Activated CD4-positive, CD25-positive, alpha-beta regulatory T cell treated with anti-CD3 and anti-CD28 coated beads, Interleukin-2, amount 50 U/mL, for 24 hours (primary cell): ENCODE measurements at places on chromosomes 3 and 15.

- peak; percentile 55 for ATAC-seq
Measured at GRCh38 chr15:74655424-74655823, 39.8 kb downstream of the CLK3 start.

DNA sequence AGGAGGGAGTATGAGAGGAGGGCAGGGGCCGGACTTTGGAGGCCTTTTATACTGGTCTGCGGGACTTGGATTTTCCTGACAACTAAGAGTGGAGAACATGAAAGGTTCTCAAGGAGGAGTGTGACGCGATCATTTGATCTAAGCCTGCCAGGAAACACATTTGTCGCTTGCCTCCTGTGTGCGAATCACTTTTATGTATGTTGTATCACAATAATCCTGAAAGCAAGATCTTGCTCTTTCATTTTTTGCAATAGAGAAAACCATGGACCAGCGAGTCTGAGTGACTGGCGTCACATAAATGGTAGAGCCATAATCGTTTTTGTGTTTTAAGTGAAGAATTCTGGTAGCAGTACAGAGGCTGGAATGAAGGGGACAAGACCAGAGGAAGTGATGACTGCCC, 100.7 kb downstream of the ARNT2 start:
- ATAC-seq: no peak

DNA sequence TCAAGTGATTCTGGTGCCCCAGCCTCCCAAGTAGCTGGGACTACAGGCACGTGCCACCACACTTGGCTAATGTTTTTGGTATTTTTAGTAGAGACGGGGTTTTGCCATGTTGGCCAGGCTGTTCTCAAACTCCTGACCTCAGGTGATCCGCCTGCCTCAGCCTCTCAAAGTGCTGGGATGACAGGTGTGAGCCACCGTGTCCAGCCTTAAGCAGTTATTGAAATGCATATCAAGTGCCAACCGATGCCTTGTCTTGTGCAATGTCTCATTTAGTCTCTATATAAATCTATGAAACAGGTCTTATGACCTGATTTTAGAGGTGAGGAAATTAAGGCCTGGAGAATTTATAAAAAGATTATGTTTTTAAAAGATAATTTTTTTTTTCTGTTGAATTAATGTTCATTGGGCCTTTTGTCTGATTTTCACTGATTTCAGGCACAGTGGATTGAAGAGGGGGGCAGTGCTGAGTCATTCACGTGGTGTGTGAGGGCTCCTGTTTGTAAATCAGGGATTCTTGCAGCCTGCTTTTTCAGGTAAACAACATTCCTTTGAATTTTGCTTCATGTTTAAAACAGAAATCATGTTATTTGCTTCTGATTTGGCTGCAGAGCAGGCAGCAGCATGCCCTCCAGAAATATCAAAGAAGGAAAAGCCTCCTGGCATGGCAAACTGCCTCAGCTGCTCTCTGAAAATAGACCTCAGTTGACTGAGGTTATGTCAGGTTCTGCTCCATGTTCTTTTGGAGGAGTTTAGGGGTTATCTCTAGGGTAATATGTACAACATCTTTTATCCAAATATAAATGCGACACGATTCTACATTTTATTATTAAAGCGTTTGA, 407.0 kb upstream of the RGMA start:
- ATAC-seq: no peak

DNA sequence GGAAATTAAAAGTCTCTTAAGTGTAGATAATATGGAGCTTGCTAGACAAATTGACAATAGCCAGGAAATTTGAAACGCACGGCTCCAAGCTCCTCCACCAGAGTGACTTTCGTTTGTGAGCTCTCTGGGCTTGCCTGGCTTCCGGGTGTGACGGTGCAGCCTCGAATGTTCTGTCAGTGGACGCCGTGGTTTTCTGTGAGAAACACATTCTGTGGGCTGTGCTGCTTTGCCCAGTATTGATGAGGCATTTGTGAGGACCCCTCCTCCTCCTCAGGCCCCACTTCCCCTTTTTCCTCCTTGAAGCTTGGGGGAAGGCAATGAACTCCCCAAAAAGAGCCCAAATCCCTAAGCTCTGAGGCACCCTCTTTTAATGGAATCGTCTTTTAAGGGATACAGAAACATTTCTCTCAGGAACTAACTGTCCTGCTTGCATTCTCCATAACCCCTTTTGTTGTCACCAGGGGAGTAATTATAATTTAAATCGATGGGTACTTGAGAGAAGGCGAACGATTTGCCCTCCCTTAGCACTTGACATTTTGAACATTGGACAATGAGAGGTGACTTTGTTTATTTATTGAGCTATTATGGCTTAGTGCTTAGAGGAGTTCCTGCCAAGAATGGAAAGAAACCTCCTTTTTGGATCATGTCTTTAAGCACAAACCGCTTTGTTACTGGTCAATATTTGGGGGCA, 40.8 kb downstream of the POLR2M start:
- ATAC-seq: no peak

GRCh38 chr3:188936597-188937107, 235.1 kb upstream of the TPRG1 start:
- no peak for ATAC-seq

DNA sequence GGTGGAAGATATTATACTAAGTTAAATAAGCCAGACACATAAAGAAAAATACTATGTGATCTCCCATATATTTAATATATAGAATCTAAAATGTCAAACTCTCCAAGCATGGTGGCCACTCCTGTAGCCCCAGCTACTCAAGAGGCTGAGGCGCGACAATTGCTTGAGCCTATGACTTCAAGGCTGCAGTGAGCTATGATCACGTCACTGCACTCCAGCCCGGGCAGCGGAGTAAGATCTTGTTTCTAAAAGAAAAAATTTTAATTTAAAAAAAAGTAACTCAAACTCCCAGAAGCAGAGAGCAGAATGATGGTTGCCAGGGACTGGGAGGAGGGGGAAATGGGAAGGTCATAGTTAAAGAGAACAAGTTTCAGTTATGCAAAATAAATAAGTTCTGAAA, 13.3 kb downstream of the RAB27A start:
- no peak for ATAC-seq

DNA sequence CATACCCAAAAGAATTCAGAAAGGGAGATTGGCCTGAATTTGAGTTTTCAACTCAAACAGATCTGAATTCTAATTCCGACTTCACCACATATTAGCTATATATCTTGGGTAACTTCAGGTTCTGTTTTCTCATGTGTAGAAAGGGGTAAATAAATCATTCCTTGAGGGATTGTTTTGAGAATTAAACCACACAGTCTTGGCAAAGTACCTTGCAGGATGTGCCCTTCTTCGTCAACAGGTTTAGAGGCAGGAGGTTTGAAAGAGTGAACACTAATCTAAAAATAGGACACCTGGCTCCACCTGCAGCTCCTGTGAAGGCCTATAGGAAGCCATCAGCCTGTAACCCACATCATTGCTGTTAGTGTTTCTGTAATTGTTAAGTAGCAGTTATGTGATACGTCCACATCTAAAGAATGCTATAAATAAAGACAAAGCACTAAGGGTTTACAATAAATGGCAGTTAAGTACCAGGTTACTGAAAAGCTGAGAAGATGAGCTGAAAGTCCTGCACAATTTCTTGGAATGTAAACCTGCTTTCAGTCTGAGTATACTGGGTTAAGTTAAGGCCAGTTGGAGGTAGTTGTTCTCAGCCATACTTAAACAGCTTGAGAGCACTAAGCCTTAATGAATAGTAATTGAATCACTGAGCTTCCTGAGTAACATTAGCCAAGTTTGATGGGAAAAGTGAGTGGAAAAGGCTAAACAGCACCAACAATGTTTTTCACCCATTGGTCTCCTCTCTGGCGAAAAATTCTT, 6.0 kb downstream of the CCDC80 start:
- ATAC-seq: no peak

DNA sequence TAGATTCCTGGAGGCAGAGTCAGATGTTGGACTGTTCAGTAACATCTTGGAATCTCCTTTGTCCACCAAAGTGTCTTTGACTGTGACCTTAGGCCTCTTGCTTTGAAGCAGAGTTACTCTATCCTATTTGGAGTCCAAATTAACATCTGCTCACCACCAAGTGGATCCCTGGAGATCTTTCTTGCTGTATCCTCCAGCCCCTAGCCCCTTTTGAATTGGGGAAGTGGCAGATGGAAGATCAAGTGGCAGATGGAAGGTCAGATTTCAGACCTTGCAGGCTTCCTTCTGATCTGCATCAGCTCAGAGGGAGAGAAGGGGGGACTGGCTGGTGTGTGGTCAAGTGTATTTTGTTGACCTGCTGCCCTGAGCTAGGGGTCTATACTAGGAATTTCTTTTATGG, 125.0 kb upstream of the ROPN1 start:
- ATAC-seq: no peak

GRCh38 chr15:63040509-63040908, 2.0 kb upstream of the TPM1 start:
- no peak for ATAC-seq

DNA sequence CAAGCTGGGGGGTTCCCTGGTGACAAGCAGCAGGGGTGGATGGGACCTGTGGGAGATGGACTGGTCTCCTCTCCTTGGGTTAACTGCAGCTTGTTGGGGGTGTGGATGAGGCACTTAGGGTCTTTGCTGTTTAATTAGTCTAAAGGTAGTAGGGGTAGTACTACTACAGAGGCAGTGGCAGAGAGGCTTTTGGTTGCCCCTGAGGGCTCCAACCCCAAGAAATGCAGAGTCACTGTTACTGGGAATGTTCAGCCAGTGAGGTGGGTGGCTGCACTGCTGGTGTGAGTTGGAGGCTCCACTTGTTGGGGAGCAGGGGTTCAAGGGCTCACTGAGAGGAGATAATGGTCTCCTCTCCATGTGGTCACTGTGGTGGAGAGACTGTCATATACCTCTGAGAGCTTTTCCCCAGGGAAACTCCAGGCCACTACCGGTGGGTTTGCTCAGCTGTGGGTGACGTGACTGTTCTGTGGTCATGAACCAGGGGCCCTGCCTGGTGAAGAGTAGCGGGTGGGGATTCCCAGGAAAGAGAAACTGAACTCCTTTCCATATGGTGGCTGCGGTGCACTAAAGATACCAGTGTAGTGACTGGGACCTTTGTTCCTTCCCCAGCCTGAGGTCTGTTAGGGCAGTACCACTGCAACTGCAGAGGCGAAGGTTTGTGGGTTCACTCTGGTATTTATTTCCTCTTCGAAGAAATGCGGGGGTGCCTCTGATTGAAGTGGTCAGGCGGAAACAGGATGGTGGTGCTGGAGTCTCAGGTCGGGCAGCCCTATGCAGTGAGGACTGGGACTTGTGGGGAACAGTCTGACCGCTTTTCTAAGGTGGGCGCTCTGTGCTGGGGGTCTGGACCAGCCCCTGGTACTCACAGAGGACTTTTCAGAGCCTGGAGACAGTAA, 68.9 kb upstream of the TNFSF10 start:
- peak; percentile 93 for ATAC-seq

DNA sequence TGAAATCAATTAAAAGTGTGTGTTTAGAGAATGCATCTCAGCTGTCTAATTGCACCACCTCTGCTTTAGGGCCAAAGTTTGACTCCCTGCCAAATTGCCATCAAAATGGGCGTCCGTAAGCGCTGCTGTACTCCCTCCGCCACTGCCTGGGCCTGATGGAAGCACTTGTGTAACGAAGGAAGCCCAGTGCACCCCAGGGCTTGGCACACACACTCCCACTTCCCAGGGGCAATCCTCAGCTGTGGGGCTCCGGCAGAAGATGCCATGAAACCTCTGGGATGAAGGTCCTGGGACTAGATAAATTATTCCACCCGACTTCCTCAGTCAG, 137.8 kb downstream of the RORA start:
- no peak for ATAC-seq

DNA sequence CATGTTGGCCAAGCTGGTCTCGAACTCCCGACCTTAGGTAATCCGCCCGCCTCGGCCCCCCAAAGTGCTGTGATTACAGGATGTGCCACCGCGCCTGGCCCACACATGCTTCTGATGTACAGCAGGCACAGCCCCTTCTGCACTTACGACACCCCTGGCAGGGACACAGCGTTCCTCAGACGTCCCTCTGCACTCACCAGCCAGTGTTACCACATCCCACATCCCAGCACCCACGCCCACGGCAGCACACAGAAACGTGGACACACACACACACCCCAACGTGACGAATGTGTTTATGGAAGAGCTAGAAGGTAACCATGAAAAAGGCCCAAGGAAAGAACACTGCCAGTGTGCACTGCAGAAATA, 576 bp upstream of the RPAP1 start:
- ATAC-seq: no peak

DNA sequence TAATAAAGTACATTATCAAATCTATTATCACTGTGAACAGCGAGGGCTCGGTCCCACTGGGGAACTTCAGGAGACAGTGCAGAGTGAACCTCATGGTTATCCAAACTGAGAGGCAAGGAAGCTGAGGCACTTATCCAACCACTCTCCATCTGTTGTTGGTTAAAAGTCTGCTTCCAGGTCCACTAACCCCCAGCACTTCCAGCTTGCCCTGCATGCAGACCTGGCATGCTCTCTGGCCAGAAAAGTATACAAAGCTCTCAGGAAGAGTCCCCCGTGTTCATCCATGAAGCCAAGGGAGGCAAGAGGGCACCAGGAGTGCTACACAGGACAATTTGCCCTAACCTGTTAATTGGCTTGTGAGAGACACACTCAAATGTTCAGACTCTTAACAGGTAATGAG, 36.0 kb downstream of the FBN1 start:
- no peak for ATAC-seq

DNA sequence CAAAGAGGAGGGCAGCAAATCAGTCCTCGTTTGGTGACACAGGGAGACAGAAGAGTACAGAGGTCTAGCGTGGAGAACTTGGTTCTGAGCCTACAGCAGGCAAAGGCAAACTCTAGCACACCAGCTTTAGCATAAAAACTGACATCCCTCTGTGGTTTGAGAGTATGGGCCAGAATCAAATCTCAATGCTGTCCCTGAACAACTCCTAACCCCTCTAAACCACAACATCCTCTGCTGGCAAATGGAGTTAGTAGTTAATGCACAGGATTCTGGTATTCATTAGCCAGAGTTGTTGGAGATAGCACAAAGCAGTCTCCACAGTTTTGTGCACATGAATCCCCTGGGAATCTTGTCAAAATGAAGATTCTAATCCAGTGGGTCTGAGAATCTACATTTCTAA, 315.8 kb downstream of the NTRK3 start:
- no peak for ATAC-seq

- ATAC-seq: no peak
Measured at GRCh38 chr3:123535580-123535979, 49.3 kb downstream of the HACD2 start.

DNA sequence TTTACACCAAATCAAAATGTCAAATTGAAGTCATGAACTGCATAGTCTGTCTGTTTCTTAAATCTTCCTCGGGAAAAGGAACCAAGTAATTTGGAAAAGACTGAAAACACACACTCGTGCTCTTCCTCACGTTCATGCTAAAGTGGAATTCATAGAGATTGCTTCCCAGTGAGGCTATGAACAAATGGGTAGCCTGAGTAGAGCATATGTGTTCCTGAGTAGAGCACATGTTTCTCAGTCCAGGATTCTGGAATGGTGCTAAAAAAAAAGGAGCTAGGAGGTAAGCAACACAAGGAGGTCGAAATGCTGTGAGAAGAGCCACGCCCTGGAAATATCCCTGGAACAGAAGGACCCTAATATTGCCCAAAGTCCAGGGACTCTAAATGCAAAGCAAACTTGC, 494.2 kb upstream of the THBS1 start:
- no peak for ATAC-seq

GRCh38 chr3:104596551-104596950, 770.2 kb upstream of the ALCAM start:
- ATAC-seq: no peak
